Lower lobe of right lung (tissue), 2 donors: ENCODE measurements at places on chromosomes 1 and 21. TPM values are rescaled to one million over a fixed set of nuclear protein-coding genes. Genes with fewer than 3 reads are reported as not detected.

The ST6GALNAC5 gene
- 16.3 TPM for total RNA-seq

- no peaks in the 10 kb centered on the region for H3K27me3 ChIP-seq
- no peaks in the 10 kb centered on the region for H3K4me1 ChIP-seq
- DNase-seq, result no peak
- H3K4me3 ChIP-seq, result no peak within 1 kb of the TSS
- H3K27ac ChIP-seq, result no peak within 1 kb of the TSS
Observed at GRCh38 chr1:192316942-192317450, at the start of gene RGS21. Gene RGS21, plus strand, starts transcription at chr1:192316992. Its CDS starts 26,045 bp downstream, at chr1:192343037.

The OLIG2 gene
- not detected for total RNA-seq

DNA sequence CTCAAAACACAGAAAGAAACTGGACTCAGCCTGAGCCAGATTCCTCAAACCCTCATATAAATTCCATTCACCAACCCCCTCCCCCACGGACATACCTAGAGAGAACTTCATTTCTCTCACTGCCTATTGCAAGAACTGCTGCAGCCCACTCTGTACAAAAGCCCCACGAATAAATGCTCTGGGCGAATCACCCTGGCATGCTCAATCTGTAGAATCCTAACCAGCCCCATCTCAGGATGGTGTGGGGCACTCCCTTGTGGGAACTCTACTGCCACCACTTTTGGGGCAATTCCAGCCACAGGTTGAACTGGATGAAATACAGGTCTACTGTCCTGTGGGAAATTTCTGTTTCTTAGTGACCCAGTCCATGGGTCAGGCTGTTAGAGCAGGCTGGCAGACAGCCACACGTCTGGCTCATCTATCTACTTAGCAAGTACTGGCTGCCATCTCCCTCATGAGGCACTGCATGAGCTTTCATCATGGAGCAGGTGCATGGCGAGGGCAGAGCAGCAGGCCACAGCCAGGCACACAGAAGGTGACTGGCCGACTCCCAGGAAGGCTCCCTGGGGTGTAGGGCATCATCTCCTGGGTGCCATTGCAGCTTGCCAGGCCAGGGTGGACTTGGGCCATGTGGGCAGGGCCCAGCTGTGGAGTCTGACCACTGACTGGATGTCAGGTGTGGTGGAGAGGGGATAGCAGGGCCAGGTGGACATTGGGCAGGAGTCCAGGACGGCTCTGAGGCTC is 1.6 kb upstream of the C1orf35 start:
- no peak overlapping the region for H3K27ac ChIP-seq
- H3K4me3 ChIP-seq, result no peak overlapping the region
- peaks cover 35% of the 10 kb centered on the region for H3K4me1 ChIP-seq
- H3K36me3 ChIP-seq, result peaks cover 34% of the 10 kb centered on the region

The CLDN17 gene
- not detected for total RNA-seq

DNA sequence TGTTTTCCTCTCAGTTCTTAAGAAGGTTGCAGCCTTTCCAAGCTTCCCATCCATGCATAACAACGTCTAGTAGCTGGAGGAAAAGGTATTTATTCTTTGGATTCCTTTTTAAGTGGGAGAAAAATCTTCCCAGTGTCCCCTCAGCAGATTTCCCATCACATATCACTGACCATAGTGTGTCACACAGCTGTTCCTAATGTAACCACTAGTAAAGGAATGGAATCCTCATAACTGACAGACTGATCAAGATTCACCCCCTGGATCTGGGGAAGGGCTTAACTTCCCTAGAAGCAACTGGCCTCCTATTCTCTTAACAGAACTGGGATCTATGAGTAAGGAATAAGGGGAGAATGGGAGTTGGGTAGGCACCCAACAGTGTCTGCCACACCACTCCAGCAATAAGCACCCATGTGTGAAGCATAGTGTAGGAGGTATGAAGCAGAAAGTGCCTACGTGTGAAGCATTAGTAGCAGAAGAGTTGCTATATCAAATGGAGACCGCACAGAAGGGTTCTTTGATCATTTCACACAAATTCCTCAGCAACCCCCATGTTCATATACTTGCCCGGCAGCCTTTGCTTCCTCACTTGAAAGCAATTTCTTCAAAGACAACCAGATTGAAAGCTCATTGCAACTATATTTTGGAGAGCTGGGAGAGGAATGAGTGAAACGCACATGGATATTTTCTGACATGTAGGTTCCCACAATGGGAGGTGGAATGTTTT is 28.2 kb upstream of the DNAH14 start:
- no peaks in the 10 kb centered on the region for H3K27me3 ChIP-seq
- H3K27ac ChIP-seq, result no peak overlapping the region
- H3K4me1 ChIP-seq, result no peaks in the 10 kb centered on the region
- DNase-seq, result no peak

GRCh38 chr1:233607252-233608119 is 6.4 kb upstream of the KCNK1 start:
- no peak overlapping the region for H3K27ac ChIP-seq
- H3K27me3 ChIP-seq, result peaks cover 3% of the 10 kb centered on the region
- no peak for DNase-seq
- no peaks in the 10 kb centered on the region for H3K4me1 ChIP-seq
- no peak overlapping the region for H3K4me3 ChIP-seq

- no peak overlapping the region for H3K4me3 ChIP-seq
- H3K27ac ChIP-seq, result no peak overlapping the region
- peaks cover 11% of the 10 kb centered on the region for H3K36me3 ChIP-seq
- H3K4me1 ChIP-seq, result peaks cover 28% of the 10 kb centered on the region
Observed at GRCh38 chr1:149931212-149931790, 3.7 kb upstream of the SF3B4 start.

DNA sequence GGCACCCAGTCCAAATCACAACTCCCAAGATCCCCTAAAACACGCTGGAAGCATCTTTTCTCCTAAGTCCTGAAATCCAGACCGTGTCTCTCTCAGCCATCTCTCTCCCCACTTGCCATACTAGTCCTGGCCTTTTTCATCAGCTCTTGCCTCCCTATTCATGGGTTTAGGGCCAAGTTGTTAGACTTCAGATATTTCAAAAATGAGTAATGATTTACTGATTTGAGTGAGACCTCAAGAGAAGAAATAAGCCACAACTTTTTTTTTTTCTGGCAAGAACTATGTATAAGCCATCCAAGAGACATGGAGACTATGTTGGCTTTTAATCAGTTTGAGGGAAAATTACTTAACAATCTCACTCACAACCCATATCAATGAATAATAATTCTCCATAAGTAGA is 62.5 kb downstream of the TBX15 start:
- H3K27me3 ChIP-seq, result no peaks in the 10 kb centered on the region
- H3K36me3 ChIP-seq, result no peaks in the 10 kb centered on the region
- H3K4me3 ChIP-seq, result no peak overlapping the region

DNA sequence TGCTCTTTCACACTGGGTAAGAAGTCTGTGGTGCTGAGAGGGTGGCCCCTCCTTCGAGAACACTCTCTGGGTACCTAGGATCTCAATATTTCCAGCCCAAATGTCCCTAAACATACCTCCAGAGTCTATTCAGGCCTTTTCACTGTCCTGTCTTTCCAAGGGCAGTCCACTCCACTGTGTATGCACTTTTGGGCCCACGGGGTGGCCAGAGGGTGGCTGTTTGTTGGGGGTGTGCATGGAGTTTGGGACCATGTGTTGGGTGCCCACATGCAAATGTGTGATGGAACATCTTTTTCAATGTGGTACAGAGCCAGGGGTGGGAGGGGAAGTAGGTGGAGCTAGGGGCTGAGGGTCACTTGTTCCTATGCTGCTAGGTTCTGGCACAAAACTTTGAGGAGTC is 87.5 kb downstream of the FAM78B start:
- no peaks in the 10 kb centered on the region for H3K27me3 ChIP-seq
- H3K4me3 ChIP-seq, result no peak overlapping the region
- DNase-seq, result no peak

DNA sequence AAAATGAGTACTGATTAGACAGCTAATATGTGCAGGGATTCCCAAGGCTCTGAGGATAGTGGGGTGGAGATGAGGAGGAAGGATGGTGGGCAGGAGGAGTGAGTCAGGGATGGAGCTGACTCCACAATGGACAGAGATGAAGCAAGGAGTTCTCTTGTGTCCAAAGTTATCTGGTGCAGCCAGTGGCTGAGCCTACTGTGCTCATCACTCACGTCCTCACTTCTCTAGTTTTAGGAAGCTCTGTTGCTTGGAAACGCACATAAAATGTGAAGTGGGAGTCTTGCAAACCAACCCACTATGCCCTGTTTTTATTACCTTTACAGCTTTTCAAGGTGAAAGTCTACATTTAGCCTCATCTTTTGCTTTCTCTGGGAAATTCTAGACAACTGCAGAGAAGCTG is 36.5 kb upstream of the SAMD13 start:
- H3K4me3 ChIP-seq, result no peak overlapping the region
- H3K27me3 ChIP-seq, result no peaks in the 10 kb centered on the region
- DNase-seq, result no peak
- no peaks in the 10 kb centered on the region for H3K36me3 ChIP-seq
- H3K27ac ChIP-seq, result no peak overlapping the region

The C1orf167 gene
- 2.2 TPM for total RNA-seq

DNA sequence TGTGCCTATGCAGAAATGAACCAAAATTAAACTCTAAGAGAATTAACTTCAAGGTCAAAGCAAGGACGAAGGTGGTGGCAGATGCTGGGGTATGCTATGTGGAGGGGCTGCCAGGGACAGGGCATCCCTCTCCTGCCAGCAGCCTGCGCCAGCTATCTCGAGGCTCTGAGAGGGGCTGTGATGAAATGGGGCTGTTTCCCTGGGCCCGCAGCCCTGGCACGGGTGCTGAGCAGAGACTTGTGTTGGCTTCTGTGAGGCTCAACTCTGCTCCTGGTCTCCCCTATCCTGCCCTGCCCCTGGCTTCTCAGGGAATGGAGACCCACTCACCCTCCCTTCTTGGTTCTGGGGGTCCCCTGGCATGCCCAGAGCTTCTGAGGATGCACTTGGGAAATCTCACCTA is 41.9 kb upstream of the TIAM1 start:
- H3K27me3 ChIP-seq, result no peaks in the 10 kb centered on the region
- no peak overlapping the region for H3K27ac ChIP-seq
- no peak for DNase-seq
- no peaks in the 10 kb centered on the region for H3K4me1 ChIP-seq

The ZBTB8A gene
- total RNA-seq, result 8.4 TPM

DNA sequence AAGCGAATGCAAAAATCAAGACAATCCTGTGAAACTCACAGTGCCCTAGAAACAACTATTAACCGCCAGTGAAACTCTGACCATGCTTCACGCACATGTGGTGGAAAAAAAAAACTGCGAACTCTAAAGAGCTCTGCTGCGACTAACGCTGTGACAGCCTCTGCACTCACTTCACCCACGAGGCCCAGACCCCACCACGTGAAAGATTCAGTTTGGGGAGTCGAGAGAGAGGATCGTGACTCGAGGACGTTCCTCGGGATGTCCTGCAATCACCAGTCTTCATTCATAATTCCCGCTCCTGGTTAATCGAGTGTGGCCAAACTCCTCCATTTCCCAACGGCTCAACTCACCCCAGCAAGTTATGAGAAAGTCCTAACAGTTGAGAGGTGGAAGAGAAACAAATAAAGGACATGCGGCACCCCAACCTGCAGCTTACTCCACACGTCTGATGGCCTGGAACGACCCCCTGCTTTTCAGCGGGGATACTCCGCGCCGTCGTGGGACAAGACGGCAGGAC is 1.1 kb downstream of the SERBP1 start:
- no peak for DNase-seq
- H3K4me1 ChIP-seq, result peaks cover 30% of the 10 kb centered on the region
- peak overlapping the region; percentile 84 for H3K4me3 ChIP-seq
- H3K36me3 ChIP-seq, result peaks cover 21% of the 10 kb centered on the region
- peak overlapping the region; percentile 88 for H3K27ac ChIP-seq
- no peaks in the 10 kb centered on the region for H3K27me3 ChIP-seq

The C1orf74 gene
- total RNA-seq, result 1.6 TPM

The FCAMR gene
- total RNA-seq, result not detected

- no peak overlapping the region for H3K27ac ChIP-seq
- no peak for DNase-seq
- H3K4me3 ChIP-seq, result no peak overlapping the region
Observed at GRCh38 chr1:2561898-2562895, 6.0 kb downstream of the TNFRSF14 start.

- peaks cover 27% of the 10 kb centered on the region for H3K4me1 ChIP-seq
- H3K36me3 ChIP-seq, result peaks cover 27% of the 10 kb centered on the region
- no peak for DNase-seq
- H3K27me3 ChIP-seq, result no peaks in the 10 kb centered on the region
- no peak overlapping the region for H3K4me3 ChIP-seq
Observed at GRCh38 chr1:156804572-156805243, 11.9 kb downstream of the SH2D2A start.

GRCh38 chr1:35706846-35707600 is 11.7 kb downstream of the C1orf216 start:
- H3K27me3 ChIP-seq, result peaks cover 46% of the 10 kb centered on the region
- no peak for DNase-seq
- H3K4me3 ChIP-seq, result peak overlapping the region; percentile 50
- no peaks in the 10 kb centered on the region for H3K4me1 ChIP-seq
- no peaks in the 10 kb centered on the region for H3K36me3 ChIP-seq
- no peak overlapping the region for H3K27ac ChIP-seq

The OR2L5 gene
- total RNA-seq, result not detected

DNA sequence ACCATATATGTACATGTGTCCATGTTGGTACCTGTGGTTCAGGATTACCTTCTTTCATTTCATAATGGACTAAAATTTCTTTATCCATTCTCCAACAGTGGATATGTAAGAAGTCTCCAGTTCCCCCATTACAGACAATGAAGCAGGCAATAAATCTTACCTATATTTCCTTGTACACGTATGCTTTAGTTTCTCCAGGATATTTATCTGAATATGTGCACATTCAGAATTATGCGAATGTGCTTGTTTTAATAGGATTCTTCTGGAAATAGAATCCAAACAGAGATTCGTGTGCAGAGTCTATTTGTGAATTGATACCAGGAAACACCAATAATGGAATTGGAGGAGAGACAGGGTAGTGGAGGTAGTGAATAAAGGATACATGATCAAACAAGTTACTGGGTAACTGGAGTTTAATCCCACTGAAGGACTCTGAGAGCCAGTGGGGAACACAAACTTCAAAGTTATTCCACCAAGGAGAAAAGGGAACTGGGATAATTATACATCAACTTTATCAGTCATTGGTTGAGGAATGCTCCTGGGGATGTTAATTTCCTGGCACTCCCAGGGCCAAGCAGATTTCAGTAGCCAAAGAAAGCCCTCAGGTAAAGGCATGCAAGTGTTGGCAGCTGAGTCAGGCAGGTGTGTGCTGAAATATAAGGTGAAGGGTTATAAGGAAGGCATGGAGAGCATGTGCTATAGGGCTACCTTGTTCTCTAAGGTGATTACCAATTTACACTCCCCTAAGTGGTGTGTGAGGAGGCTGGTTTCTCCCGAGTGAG is 374.9 kb upstream of the PBX1 start:
- no peak overlapping the region for H3K4me3 ChIP-seq
- H3K27me3 ChIP-seq, result no peaks in the 10 kb centered on the region
- no peaks in the 10 kb centered on the region for H3K36me3 ChIP-seq
- H3K27ac ChIP-seq, result no peak overlapping the region
- no peak for DNase-seq

DNA sequence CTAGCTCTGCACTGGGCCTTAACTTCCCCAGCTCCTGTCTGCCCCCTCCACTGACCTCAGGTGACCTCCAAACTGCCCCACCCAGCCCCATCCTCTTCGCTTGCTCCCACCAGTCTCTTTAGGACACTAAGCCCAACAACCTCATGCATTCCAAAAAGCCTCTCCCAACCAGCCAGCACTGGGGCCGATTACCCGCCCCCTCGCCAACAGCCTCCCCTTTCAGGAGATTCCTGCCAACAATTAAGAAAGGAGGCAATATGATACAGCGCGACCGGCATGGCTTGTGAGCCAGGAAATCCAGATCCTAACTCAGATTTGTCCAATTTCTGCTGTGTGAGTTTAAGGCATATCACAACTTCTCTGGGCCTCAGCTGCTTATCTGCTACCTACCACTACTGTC is 14.7 kb downstream of the KANK4 start:
- no peaks in the 10 kb centered on the region for H3K27me3 ChIP-seq
- no peaks in the 10 kb centered on the region for H3K36me3 ChIP-seq
- H3K4me1 ChIP-seq, result no peaks in the 10 kb centered on the region
- no peak overlapping the region for H3K27ac ChIP-seq

- H3K27ac ChIP-seq, result no peak overlapping the region
- H3K27me3 ChIP-seq, result no peaks in the 10 kb centered on the region
Observed at GRCh38 chr1:67739361-67739760, 54.4 kb downstream of the GADD45A start.
